ENCODE measurements at places on chromosomes 7 and 10.

GRCh38 chr10:84727398-84727797 is 399.0 kb downstream of the CCSER2 start:
- no peaks in the 10 kb centered on the region for H3K27me3 ChIP-seq
- no peaks in the 10 kb centered on the region for H3K36me3 ChIP-seq
- H3K4me1 ChIP-seq = no peaks in the 10 kb centered on the region

GRCh38 chr7:2052657-2053048 is 180.1 kb downstream of the MAD1L1 start:
- H3K36me3 ChIP-seq = no peaks in the 10 kb centered on the region
- H3K4me1 ChIP-seq = no peaks in the 10 kb centered on the region

DNA sequence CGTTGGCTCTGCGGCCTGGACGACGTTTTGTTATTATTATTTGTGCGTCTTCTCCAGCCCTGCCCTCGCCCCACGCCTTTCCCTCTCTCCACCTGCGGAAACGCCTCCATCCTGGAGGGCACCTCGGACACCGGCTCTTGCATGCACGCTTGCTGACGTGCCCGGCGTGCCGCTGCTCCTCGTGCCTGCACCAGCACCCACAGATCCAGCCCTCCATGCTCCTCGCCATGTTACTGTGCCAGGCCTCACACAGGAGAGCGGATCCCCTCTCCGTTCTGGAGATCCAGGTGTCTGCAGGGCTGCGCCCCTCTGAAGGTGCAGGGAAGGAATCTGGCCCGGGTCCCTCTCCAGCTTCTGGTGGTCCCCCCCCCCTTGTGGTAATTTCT is 373.9 kb upstream of the FOXK1 start:
- H3K36me3 ChIP-seq = no peaks in the 10 kb centered on the region
- H3K4me1 ChIP-seq = no peaks in the 10 kb centered on the region
- no peaks in the 10 kb centered on the region for H3K27me3 ChIP-seq
- H3K4me3 ChIP-seq = no peak overlapping the region

DNA sequence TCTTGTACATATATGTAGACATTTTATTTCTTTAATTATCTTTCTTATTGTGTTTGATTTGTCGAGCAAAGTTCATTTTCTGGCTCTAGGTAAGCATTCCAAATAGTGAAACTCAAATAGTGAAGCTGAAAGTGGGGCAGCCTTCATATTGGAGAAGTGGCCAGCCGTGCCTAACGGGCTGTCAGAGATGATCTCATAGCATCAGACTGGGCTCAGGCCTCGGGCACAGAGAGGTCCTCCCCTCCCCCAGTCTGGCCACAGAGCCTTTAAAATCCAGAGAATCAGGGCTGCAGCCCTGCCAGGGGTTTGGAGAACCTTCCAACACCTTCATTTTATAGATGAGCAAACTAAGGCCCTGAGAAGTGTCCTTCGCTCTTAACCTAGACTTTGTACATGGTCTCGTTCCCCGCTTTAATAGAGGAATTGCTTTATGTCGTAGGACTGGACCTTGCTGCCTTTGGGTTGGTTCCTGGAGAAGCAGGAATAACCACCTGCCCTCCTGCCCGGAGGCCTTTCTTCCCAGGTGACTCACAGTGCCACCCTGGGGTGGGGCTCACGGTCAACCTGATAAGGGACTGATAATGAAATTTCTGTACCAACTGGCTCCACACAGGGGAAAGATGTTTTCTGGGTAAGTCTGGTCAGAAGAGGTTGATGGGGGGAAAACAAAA is 7.3 kb downstream of the TSPAN15 start:
- no peak overlapping the region for H3K27ac ChIP-seq
- no peaks in the 10 kb centered on the region for H3K27me3 ChIP-seq
- no peak overlapping the region for H3K4me3 ChIP-seq
- H3K36me3 ChIP-seq = no peaks in the 10 kb centered on the region
- DNase-seq = no peak
- H3K4me1 ChIP-seq = no peaks in the 10 kb centered on the region

DNA sequence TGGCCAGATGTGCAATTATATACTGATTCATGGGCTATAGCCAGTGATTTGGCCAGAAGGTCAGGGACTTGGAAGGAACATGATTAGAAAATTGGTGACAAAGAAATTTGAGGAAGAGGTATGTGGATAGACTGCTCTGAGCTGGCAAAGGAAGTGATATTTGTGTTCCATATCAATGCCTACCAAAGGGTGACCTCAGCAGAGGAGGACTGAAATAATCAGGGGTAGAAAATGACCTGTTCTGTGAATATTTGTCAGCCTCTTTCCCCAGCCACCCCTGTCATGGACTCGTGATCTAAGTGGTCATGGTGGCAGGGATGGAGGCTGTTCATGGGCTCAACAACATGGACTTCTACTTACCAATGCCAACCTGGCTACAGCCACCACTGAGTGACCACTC is 47.0 kb downstream of the PTPRE start:
- no peak for DNase-seq
- H3K4me1 ChIP-seq = no peaks in the 10 kb centered on the region
- no peaks in the 10 kb centered on the region for H3K27me3 ChIP-seq
- H3K36me3 ChIP-seq = no peaks in the 10 kb centered on the region
- H3K4me3 ChIP-seq = no peak overlapping the region
- no peak overlapping the region for H3K27ac ChIP-seq

DNA sequence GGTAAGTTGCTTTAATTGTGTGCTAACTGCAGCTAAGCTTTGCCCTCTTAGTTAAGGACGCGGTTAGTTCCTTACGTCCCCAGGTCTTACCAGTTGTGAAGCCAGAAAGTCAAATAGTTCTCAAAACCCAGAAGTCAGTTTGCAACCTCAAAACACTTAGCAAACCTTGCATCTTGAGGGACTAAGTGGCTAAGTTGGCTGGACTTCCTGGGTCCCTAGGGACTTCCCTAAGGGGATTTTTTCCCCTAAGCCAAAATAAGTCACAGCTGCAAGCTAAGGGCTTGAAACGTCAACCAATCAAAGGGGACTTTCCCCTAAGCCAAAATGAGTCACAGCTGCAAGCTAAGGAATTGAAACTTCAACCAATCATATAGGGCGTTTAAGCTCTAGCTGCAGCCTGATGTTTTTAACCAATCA is 36.2 kb upstream of the HECW1 start:
- H3K27ac ChIP-seq = no peak overlapping the region
- H3K27me3 ChIP-seq = no peaks in the 10 kb centered on the region
- H3K36me3 ChIP-seq = no peaks in the 10 kb centered on the region
- H3K4me3 ChIP-seq = no peak overlapping the region

GRCh38 chr10:76885816-76886215 is 751.8 kb downstream of the KCNMA1 start:
- H3K27ac ChIP-seq = no peak overlapping the region
- no peak for DNase-seq
- no peaks in the 10 kb centered on the region for H3K27me3 ChIP-seq
- H3K4me3 ChIP-seq = no peak overlapping the region

DNA sequence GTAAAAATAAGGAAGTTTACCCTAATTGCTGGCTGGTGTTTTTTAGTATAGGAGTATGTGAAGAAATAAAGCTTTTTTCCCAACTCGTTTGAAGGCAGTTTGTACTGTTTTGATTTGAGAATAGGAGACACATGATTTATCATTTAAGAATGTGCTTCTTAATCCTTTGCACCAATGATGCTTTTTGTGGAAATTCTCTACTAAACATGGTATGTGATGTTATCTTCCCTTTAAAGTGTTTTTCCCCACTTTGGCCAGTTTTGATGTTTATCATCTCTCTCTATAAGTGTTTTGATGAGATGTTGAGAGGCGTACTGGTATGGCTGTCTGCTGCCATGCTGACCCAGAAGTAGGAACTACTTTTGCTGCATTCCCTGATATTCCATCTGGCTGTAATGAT is 85.1 kb downstream of the SUGCT start:
- H3K4me3 ChIP-seq = no peak overlapping the region
- no peaks in the 10 kb centered on the region for H3K27me3 ChIP-seq
- no peaks in the 10 kb centered on the region for H3K36me3 ChIP-seq

GRCh38 chr7:34991938-34992840 is 45.1 kb downstream of the DPY19L1 start:
- H3K4me1 ChIP-seq = no peaks in the 10 kb centered on the region
- H3K36me3 ChIP-seq = no peaks in the 10 kb centered on the region

- no peak for DNase-seq
- H3K36me3 ChIP-seq = no peaks in the 10 kb centered on the region
- H3K27me3 ChIP-seq = no peaks in the 10 kb centered on the region
- no peak overlapping the region for H3K4me3 ChIP-seq
- H3K27ac ChIP-seq = no peak overlapping the region
Measured at GRCh38 chr7:47031786-47032535, 550.0 kb downstream of the TNS3 start.

DNA sequence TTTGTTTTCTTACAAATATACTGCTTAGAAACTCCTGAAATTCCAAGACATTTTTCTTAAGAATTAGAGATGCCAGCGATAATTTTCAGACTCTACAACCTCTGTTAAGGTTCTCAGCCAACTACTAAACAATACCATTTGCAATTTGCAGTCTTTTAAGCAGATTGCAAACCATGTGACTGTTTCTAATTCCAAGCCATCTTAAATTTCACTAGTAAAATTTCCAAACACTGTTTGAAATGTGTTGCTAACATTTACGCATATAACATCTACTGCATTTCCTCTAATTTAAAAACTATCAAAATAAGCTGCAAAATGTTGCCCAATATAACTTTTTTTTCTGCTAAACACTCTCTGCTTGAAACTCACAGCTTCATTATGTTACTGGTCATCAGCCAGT is 56.0 kb upstream of the MACROH2A2 start:
- no peaks in the 10 kb centered on the region for H3K36me3 ChIP-seq
- H3K4me3 ChIP-seq = no peak overlapping the region
- H3K27me3 ChIP-seq = no peaks in the 10 kb centered on the region
- no peaks in the 10 kb centered on the region for H3K4me1 ChIP-seq
- no peak overlapping the region for H3K27ac ChIP-seq

- no peaks in the 10 kb centered on the region for H3K4me1 ChIP-seq
- no peaks in the 10 kb centered on the region for H3K27me3 ChIP-seq
- H3K36me3 ChIP-seq = no peaks in the 10 kb centered on the region
- H3K27ac ChIP-seq = no peak overlapping the region
Measured at GRCh38 chr7:106868364-106868763, 3.3 kb downstream of the PIK3CG start.

DNA sequence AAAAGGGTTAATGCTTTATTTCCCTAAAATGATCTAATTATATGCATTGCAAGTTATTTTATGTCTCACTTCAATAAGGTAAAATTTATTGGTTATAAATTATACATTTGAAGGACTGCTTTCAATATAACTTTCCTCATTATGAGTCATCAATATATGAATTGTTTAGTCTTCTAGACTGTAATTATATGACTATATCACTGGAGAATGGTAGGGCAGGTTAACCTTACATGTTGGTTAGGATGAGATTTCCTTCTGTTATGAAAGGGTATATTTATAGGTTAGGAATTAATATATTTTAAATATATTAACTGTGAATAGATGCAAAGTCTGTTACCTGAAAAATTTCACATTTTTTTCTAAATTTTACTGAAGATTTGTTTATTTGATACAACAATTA is 406.4 kb upstream of the ETV1 start:
- H3K4me3 ChIP-seq = no peak overlapping the region
- H3K36me3 ChIP-seq = no peaks in the 10 kb centered on the region
- DNase-seq = no peak
- no peaks in the 10 kb centered on the region for H3K4me1 ChIP-seq
- H3K27me3 ChIP-seq = no peaks in the 10 kb centered on the region
- H3K27ac ChIP-seq = no peak overlapping the region

DNA sequence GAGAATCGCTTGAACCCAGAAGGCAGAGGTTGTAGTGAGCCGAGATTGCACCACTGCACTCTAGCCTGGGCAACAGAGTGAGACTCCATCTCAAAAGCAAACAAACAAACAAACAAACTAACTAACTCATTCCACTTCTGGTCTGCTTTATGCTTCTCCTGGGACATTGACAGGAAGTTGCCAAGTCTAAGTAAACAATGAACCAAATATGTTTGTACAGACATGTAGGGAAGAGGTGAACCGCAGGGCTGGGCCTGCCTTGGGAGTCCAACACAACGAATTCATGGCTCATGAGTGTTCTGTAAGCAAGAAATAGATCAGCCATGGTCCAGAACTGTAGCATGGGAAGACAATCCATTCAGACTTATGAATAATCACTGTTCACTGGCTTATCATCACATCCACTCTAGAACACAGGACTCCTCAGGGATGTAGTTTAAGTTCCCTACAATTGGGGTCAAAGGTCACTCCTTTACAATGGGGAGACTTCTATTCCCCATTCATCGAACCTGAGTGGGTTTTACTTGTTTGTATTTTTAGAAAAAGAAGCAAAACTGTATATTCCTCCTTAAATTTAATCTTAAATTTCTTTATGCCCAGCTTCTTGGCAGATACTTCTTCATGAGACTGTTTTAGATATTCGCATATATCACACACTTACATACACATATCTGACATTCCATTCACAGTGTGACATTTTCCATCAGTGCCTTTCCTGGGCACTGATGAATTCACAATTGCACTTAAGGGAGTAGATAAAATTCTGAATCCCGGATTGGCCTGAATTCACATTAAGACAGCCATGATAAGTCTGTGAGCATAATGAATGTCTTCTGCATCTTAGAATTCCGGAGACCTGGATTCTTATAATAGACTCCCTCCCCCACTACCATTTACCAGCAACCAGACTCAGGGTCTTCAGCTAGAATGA is 159.1 kb upstream of the EEPD1 start:
- H3K36me3 ChIP-seq = no peaks in the 10 kb centered on the region
- H3K27me3 ChIP-seq = no peaks in the 10 kb centered on the region
- no peak overlapping the region for H3K4me3 ChIP-seq
- peaks cover 3% of the 10 kb centered on the region for H3K4me1 ChIP-seq
- no peak for DNase-seq

- no peak for DNase-seq
- H3K27ac ChIP-seq = peak overlapping the region; percentile 62
- H3K4me3 ChIP-seq = no peak overlapping the region
- H3K4me1 ChIP-seq = peaks cover 7% of the 10 kb centered on the region
- H3K27me3 ChIP-seq = no peaks in the 10 kb centered on the region
- peaks cover 6% of the 10 kb centered on the region for H3K36me3 ChIP-seq
Measured at GRCh38 chr7:135681762-135682161, 19.4 kb downstream of the STMP1 start.

DNA sequence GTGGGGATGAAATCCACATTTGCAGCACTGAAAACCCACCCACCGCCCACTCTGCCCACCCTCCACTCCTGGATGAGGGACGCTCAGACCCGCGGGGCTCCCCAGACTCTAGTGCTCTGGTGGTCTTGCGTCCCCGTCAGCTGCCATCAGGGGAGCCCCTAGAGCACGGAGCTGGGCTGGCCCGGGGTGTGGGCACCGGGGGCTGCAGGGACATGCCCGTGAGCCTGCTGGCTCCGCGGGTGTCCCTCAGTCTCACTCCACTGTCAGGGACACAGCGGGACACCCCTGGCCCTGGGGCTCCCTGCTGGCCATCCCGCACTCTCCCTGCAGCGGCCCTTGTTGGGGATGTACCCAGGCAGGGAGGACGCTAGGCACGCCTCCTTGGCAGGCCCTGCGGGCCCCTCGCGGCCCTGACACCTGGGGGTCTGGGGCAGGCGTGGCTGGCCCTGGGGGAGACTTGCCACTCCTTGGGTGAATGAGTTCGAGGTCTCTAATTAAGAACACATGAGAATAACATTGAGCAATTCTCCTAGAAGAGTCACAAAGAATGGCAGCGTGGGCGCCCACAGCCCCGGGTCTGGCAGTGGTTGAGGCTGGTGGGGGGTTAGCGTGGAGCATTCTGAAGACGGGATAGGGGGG is 64.2 kb downstream of the CFAP46 start:
- H3K27me3 ChIP-seq = no peaks in the 10 kb centered on the region
- H3K27ac ChIP-seq = no peak overlapping the region
- peak; percentile 39 for DNase-seq
- no peaks in the 10 kb centered on the region for H3K4me1 ChIP-seq

GRCh38 chr7:30413864-30414263 is 64.7 kb downstream of the NOD1 start:
- H3K27ac ChIP-seq = no peak overlapping the region
- no peaks in the 10 kb centered on the region for H3K27me3 ChIP-seq
- no peak for DNase-seq
- no peaks in the 10 kb centered on the region for H3K36me3 ChIP-seq
